Caki2 (cell line): ENCODE measurements at places on chromosomes 5 and 9. TPM values are rescaled to one million over a fixed set of nuclear protein-coding genes. Genes with fewer than 3 reads are reported as not detected.

CER1 gene
- not detected in 2 replicates for total RNA-seq

DNA sequence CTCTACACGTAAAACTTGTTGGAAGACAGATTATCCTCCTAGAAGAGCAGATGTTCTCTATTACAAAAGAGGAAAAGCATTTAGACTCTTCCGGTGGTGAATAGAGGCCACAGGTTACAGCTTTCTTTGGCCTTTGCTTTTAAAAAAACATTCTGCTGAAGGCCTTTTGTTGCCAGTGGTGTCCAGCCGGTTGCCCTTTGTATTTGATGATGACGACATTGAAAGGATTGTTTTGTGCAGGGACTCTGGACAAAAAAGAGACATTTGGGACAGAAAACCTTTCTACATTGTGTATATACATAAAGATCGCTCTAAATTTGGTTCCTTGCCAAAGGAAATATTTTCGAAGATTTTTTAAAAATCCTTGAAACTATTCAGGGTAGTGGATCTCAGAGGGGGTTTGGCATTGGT is 180.3 kb downstream of the C9orf152 start:
- DNase-seq: no peak

CSF2 gene
- total RNA-seq: not detected in 2 replicates

- no peak for DNase-seq
Observed at GRCh38 chr5:73694089-73694488, 68.1 kb downstream of the ARHGEF28 start.

SPATA31A3 gene
- total RNA-seq: not detected in 2 replicates

GRCh38 chr9:4301296-4301695 is 1.4 kb upstream of the GLIS3 start:
- DNase-seq: no peak

PNPLA7 gene
- 0.09 and 0.98 TPM in 2 replicates for total RNA-seq

- DNase-seq: peak; percentile 55
Observed at GRCh38 chr9:95092262-95093072, 225.0 kb downstream of the FANCC start.

DNA sequence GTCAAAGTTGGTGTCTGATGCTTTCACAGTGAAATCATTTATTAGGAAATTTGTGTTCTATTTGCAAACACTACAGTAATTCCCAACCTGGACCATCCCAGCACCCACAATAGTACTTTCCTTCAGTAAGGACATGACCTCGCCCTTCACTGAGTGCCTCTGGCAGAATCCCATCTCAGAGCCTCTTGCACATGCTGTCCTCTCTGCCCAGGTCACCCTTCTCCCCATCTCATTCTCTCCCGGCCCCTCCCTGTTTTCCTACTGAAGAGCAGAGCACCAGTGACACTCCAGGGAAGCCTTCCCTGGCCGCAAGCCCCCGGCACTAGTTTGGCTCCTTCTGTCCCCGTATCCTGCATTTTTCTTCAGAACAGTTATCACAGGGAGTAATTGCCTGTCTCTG is 220.4 kb downstream of the MAPKAP1 start:
- no peak for DNase-seq

- DNase-seq: no peak
Observed at GRCh38 chr5:103021314-103021713, 98.6 kb downstream of the GIN1 start.

DNA sequence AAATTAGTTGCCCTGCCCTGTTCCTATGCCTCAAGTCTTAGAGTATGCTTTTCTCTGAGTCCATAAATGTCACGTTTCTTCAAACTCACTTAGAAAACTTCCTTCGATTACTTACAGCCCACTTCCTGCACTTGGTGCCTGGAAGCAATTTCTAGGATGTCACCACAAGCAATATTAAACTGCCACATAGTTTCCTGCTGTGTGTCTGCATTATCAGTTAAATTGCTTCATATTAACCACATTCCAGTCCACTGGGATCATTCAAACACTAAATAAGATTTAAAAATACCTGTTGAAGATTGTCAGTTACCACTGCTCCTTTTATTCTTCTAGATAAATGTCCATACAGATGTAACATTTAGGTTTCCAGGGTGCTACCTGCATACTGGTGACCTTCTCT is 4.1 kb downstream of the DENND1A start:
- no peak for DNase-seq

GRCh38 chr5:54900984-54901725 is 84.2 kb downstream of the ESM1 start:
- DNase-seq: no peak

NMUR2 gene
- 6.4 TPM in 1 of 2 replicates, not detected in the other for total RNA-seq

- DNase-seq: no peak
Observed at GRCh38 chr9:121371495-121372061, 1.5 kb upstream of the STOM start.

DNA sequence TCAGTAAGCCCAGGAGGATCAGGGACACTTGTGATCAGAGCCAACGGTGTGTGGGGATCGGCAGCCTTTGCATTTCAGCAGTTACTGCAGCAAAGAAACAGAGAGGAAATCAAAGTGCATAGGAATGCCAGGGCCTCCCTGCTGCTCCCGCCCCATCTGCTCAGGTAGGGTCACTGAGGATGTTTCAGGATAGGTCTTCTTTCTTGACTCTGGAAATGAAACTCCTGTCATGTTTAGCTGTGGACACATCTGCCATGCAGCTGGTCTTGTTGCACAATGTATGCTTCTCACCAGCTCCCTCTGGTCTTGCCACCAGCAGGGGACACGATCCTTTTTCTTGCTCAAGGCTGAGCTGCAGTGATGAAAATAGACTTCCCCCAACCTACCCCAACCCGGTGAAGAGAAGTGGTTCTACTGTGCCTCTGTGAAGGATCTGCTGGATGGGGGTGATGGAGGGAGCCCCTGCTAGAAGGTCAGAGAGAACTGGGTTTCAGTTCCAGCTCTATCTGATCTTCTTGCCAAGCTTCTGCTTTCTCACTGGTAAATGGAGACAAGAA is 185.2 kb upstream of the KLF4 start:
- DNase-seq: no peak

DAB2IP gene
- total RNA-seq: 0.84 and 1.8 TPM in 2 replicates

EIF4E1B gene
- total RNA-seq: not detected in 2 replicates

- no peak for DNase-seq
Observed at GRCh38 chr9:136437430-136437829, 2.2 kb downstream of the INPP5E start.

GRCh38 chr5:72071906-72072305 is 35.4 kb upstream of the MAP1B start:
- no peak for DNase-seq

DNA sequence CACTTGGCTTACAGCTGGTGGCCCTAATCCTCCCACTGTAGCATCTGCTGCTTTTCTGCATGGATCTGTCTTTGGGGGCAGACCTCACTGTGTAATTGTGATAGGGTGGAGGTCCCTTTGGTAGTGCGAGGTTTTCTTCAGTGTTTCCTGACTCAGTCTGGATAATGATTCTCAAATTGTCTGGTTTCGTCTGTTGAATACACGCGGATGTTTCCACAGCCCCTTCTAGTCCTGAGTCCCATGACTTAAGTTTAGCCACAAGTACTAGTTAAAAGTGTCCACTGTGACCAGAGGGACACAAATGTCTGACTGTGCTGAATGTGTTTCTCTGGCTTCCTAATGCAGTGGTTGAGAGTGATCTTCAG is 70.5 kb downstream of the LMNB1 start:
- DNase-seq: no peak

DNA sequence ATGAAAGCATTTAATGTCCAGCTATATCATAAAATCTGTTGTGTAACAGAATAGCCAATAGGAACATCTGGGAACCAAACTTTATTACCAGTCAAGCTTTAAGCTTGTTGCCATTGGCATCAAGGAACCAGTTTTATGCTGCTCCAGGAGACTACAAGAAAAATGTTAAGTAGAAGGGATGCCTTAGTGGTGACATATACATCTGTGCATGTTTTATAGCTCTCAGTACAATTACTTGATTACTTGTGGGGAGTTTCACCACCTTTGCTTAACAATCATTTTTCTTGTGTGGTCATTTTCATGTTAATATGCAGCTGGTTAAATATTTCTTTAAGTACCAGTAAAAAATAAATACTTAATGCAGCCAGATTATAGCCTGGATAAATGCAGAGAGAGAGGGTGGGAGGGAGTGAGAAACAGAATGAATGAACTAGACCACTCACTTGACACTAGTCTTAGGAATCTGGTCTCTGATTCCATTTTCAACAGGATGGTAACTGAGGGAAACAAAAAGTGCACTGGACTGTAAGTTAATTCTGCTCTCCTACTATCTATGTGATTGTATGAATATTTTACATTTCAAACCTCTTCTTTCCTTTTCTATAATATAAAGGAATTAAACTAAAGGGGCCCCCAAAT is 35.7 kb upstream of the LURAP1L start:
- no peak for DNase-seq

SLC34A3 gene
- total RNA-seq: not detected in 2 replicates

ARL14EPL gene
- 0.34 TPM in 1 of 2 replicates, not detected in the other for total RNA-seq

- no peak for DNase-seq
Observed at GRCh38 chr9:76573905-76574760, 115.2 kb downstream of the GCNT1 start.

- DNase-seq: no peak
Observed at GRCh38 chr5:173297813-173298212, 30.4 kb downstream of the STC2 start.

KIF20A gene
- 33.1 and 43.9 TPM in 2 replicates for total RNA-seq

GRCh38 chr5:78162253-78162862 is 132.1 kb downstream of the AP3B1 start:
- DNase-seq: no peak

FOXD4L5 gene
- not detected in 2 replicates for total RNA-seq

DNA sequence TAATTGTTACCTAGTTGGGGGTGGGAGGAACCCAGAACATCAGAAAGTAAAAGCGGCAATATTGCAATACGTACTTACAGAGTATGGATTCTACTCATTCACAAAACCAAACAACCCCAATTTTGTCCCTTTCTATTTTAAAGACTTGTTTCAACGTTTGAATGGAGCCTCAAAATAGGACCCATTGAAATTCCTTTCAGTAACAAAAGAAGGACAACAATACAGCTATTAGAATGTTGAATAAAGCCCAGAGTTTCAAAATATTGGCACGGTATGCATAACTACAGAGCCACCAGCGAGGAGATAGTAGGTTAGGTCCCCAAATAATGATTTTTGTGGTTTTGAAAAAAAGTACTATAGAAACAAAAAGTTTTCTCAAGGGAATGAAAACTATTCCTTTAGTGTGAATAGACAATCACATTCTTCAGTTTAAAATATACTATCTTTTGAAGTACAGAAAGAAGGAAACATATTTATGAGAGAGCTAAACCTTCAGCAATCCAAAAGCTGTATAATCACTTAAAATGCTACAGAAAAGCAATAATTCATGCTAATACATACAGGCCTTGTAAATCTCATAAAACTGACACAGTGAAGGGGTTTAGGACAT is 235.5 kb downstream of the RFX3 start:
- no peak for DNase-seq

OTP gene
- total RNA-seq: not detected in 2 replicates

UGT3A1 gene
- total RNA-seq: not detected in 2 replicates

GRCh38 chr9:109935406-109936087 is 155.5 kb downstream of the PALM2AKAP2 start:
- DNase-seq: no peak

CYSRT1 gene
- total RNA-seq: 0.61 and 12.7 TPM in 2 replicates

GPR151 gene
- total RNA-seq: not detected in 2 replicates

CHSY3 gene
- not detected in 2 replicates for total RNA-seq

DNA sequence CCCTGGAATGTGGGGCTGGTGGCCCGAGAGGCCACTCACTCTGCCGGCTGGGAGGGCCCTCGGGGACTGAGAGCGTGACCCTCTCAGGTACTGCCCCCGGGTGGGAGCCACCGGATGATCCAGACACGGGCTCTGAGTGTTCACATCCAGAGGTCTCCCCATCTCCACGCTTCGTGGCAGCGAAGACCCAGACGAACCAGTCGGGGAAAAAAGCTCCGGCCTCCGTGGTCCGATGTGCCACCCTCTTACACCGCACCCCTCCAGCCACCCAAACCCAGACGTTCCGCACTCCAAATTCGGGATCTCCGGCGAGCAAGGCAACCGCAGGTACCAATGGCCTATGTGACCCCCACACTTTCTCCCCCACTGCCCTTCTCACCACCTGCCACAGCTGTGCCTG is 49.5 kb downstream of the AMBP start:
- DNase-seq: no peak

GRCh38 chr5:316210-317085 is 5.1 kb upstream of the AHRR start:
- DNase-seq: no peak

MLANA gene
- not detected in 2 replicates for total RNA-seq

PCDHGA9 gene
- total RNA-seq: not detected in 2 replicates

DNA sequence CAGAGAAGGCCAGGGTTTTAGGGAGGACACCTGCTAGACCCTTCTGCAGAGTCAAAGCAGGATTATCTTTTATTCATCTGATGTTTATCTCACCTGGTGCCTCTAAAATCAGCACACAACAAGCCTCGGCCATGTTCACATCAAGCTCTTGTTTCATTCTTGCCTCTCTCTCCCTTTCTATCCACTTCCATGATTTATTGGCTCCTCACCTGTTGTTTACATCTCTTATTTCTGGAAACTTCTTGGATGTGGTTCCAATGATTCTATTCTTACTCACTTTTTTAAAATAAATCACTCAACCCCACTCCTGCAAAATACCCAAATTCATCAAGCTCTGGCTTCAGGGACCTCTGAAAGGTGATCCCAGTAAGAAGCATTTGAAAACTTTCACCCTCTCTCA is 407.0 kb upstream of the KLF4 start:
- DNase-seq: no peak

GRCh38 chr5:14328144-14328543 is 185.0 kb downstream of the TRIO start:
- DNase-seq: no peak

PCDHGA2 gene
- total RNA-seq: not detected in 2 replicates

GRCh38 chr5:71859515-71859914 is 140.4 kb downstream of the CARTPT start:
- no peak for DNase-seq

ZBED3 gene
- 0.14 TPM in 1 of 2 replicates, not detected in the other for total RNA-seq

DNA sequence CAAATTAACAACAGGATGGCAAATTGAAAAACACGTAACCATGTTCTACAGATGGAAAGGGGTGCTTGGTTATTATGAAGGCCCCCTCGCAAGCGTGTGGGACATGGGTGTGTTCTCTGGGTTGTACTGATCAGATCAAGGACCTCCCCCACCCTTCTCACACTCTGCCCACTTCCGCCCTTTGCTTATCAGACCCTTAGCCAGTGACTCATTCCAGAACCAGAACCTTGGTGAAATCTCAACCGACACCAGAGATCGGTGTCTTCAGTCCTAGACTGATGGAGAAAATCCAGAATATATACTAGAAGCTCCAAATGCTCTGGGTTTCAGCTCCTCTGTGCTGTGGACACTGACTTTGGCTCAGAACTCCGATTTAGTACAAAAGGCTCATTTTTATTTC is 64.9 kb downstream of the PTTG1 start:
- DNase-seq: no peak
